ENCODE measurements at places on chromosomes 5 and 9.

DNA sequence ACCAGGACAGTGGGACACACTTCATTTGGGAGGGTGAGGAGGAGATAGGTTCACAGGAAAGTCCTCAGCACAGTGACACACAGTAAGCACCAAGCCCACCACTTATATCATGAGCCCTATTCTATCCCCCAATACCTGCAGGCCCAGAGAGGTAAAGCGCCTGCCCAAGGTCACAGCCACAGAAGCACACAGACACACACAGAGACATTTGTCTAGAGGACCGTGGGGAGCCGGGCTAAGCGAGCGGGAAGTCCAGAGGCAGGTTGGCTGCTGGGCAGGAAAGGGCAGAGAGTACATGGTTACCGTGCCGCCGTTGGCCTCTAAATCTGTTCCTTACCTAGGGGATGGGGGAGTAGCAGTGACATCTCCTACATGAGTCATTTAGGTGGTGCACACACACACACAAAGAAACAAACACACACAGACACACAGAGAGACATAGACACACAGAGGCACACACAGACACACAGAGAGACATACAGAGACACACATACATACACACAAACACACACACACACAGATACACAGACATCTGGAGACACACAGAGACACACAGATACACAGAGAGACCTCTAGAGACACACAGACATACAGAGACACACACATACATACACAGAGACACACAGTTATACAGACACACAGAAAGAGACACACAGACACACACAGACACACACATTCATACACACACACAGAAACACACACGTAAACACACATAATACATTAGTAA lies 15.9 kb upstream of the DUSP1 start:
- no peak for DNase-seq

- DNase-seq = peak; percentile 11
Measured at GRCh38 chr5:10248378-10249260, 1.1 kb downstream of the ATPSCKMT start.

- DNase-seq = no peak
Measured at GRCh38 chr9:110191615-110192014, 16.3 kb downstream of the C9orf152 start.

GRCh38 chr5:150436141-150436680 lies 13.3 kb downstream of the RPS14 start:
- DNase-seq = peak; percentile 23

- no peak for DNase-seq
Measured at GRCh38 chr9:137454145-137454596, 5.0 kb downstream of the NSMF start.

GRCh38 chr9:126827227-126827626 lies 22.4 kb downstream of the ZBTB43 start:
- no peak for DNase-seq

GRCh38 chr9:136566901-136567300 lies 21.1 kb upstream of the NOTCH1 start:
- DNase-seq = no peak

GRCh38 chr9:18495065-18495464 lies 21.1 kb downstream of the ADAMTSL1 start:
- DNase-seq = no peak

- DNase-seq = no peak
Measured at GRCh38 chr5:169705322-169705721, 68.2 kb downstream of the DOCK2 start.

GRCh38 chr5:122150215-122150614 lies 20.9 kb downstream of the ZNF474 start:
- DNase-seq = no peak

DNA sequence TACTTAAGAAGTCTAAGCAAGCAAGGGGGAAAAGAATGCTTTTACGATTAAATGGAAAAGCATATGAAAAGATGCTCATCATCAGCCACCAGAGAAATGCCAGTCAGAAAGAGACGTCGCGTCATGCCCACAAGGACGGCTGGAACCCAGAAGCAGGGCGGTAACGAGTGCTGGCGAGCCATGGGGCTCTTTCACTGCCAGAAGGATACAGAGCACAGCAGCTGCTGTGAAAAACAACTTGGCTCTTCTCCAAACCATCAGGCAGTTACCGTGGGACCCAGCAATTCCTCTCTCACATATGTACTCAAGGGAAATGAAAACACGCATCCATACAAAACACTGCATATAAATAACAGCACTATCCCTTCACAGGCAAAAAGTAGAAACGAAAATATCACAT lies 95.5 kb downstream of the CAMSAP1 start:
- peak; percentile 3 for DNase-seq

DNA sequence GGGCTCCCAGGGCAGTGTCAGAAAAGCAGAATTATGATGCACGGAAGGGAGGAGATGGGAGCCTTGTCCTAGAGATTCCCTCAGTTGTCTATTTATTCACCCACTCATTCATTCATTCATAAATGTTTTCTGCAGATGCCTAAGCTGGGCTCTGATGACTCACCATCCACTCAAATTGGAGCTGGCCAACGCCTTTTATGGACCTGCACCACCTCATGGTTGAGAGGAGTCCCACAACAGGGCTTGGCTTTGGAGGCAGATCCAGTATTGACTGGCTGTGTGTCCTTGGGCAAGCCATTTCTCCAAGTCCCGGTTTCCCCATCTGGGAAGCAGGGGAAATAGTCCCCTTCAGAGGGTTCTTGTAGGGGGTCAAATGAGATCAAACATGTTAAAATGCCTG lies 227.8 kb downstream of the MELK start:
- no peak for DNase-seq

- no peak for DNase-seq
Measured at GRCh38 chr9:35396560-35397215, 93.2 kb upstream of the RUSC2 start.

DNA sequence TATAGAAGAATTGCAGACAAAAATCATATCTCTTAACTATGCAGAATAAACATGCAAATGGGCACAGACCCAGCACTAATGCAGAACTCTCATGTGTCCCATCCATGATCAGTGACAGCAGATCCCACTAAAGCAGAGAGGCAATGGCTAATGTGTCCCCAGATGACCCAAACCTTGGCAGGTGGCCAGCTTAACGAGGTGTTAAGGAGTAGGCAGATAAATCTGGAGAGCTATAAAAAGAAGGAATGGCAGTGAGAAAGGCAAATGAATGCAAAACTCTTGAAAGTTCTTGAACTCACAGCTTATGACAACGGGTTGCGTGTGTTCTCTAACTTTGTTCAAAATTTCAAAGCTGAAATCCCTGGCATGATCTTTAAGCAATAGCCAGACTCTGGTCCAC lies 265.4 kb downstream of the RASEF start:
- DNase-seq = peak; percentile 42

DNA sequence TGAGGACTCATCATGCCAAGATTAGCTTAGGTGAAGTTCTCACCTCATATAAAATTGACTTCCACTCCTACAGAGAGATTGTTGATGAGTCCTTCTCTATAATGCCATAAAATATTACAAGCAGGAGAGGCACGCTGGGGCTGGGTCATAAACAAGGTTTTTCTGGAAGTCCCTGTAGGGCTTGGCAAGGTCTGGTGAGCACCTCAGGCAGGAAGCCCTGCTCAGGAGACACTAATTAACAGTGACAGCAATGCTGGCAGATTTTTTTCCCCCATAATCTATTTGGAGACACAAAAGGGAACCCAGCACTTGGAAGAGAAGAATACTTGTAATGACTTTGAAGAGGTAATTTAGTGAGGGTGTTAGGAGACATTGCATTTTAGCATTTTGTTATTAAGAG lies 118.7 kb downstream of the DIRAS2 start:
- no peak for DNase-seq

DNA sequence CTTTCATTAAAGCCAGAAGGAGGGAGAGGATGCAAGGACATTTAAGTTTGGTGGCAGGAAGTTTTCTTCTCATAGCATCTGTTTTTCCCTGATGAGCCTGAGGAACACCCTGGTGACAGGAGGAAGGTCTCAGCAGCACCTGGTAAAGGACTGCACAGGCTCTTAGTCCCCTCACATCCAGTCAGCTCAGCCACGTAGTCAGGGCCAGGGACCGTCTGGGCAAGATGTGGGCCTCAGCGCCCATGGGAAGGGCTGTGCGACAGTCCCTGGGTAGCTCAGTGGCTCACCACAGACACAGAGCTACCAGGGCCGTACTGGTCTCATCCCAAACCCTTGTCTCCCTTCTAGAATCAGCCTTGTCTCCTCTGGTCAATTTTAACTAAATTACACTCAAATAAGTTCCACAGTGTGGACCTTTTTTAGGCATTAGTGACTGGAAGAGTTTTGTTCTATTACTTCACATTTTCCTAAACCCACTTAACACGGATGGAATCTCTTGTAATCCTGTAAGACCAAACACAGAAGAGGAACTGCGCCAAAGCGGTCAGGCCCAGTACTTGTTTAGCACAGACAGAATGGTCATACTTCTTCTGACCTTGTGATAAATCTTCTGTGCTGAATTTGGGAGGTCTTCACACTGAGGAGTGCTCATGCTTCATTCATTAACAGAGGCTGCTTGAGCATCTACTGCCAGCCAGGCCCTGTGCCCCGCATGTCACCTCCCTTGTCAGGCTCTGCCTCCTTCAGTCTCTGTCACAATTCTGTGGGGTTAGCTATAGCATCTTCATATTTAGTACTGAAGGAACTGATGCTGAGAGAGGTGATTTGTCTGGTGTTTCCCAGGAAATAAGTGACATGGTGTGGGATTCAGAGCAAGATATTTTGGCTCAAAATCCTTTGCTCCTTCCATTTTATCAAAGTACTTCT lies 91.4 kb downstream of the ANGPTL2 start:
- no peak for DNase-seq

DNA sequence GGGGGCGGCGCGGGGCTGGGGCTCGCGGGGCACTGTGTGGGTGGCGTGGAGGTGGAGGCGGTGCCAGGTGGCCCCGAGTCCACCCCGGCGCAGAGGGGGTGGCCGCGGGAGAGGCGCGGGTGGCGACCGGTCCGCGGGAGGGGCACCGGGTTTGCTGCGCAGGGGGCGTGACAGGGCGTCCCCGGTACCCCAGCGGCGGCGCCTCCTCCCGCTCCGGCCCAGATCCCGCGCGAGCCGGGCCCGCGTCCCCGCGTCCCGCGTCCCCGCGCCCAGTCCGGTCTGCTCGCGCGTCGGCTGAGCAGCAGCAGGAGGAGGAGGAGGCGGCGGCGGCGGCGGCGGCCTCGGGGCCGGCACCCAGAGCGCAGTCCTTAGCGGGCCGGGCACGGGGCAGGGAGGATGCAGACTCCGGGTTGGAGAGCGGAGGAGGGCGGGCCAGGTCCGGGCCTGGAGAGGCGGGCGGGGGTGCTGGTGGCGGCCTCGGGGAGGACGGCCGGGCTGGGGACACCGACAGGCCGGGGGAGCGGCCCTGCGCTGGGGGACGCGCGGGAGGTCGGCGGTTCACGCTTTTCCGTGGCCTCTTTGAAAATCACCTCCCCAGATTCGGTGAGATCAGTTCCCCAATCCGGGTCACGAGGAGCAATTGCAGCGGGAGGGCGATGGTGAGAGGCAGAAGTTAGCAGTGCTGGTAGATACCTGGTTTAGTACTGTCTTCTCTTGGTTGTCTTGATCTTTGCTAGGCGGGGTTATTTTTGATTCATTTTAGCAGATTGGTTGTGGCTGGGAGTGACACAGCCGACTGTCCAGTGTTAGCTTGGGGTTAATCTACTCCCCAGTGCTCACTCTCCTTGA lies 1.7 kb downstream of the TRIO start:
- peak; percentile 75 for DNase-seq

DNA sequence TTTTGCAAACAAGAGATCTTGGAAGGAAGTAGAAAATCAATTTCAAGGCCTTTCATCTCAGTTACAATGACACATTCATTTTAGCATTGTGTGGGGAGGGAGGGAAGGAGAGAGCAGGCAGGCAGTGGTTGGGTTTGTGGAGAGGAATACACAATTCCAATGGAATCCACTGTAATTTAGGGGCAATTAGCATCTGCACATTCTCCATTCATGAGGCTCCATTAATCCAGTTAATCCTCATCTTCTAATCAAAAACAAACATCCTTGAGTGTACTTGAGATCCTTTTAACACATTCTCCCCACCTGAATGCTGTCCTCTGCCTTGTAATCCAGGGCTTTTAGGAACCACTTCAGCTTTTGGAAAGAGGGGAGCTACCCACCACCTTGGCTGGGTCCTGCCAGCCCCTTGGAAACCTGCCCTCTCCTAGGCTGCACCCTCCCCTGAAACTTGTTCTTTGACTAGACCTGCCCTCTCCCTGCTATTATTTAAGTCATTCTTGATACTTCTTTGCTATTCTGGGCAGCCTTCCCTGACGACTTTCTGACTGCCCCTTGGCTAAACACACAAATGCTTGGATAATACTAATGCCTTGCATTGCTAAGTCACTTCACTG lies 271.2 kb downstream of the SLIT3 start:
- no peak for DNase-seq

DNA sequence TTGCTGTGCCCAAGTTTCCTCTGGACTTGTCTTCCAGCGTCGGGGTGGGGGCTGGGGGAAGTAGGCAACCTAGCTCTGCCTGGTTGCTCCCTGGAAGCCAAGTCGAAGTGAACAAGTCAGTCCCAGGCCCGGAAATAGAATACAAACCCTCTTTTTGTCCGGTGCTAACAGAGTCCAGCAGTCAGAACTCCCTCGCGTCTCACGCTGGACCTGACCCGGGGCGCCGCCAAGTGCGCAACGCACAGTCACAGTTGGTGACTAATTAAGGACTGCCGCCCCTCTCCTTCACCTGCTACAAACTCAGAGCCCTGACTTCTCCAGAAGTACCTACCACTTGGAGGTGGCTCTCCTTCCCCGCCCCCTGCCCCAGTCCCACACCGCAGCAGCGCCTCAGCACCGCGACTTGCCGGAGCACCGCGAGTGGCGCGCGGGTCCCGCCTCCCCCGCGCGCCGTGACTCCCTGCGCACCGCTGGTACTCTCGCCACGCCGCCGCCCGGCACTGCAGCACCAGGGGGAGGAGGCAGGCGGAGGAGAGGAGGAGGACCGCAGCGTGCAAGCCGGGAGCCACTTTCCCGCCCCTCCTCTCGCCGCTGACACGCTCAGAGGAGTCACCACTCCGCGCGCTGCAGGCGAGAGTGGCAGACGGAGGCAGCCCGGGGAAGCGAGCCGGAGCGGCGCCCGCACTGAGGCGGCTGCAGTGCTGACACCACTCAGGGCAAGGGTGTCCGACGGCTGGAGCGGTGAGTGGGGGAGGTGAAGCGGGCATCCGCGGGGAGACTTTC lies at the start of gene SV2C:
Gene SV2C, plus strand, starts transcription at position 612 of the 783 bp plus-strand sequence. CDS start 48,368 bp downstream, outside the sequence.
- DNase-seq = no peak

GRCh38 chr5:76083555-76084495 lies 642 bp downstream of the SV2C start:
- DNase-seq = no peak

- DNase-seq = no peak
Measured at GRCh38 chr5:76367623-76368371, 35.3 kb upstream of the IQGAP2 start.

GRCh38 chr5:56822981-56823380 lies 7.6 kb downstream of the MAP3K1 start:
- no peak for DNase-seq
